ENCODE measurements at places on chromosomes 2 and 18.

DNA sequence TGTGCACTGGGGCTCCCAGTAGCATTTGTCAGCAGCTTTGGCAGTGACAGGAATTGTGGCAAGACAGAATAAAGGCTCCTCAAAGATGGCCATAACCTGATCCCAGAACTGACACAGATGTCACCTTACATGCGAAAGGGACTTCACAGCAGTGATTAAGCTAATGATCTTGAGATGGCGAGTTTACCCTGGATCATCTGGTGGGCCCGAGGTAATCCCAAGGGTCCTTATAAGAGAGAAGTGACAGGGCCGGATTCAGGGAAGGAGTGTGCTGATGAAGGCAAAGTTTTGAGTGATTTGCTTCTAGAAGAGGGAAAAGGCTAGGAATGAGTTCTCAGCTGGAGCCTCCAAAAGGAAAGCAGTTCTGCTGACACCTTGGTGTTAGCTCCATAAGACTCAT, 333.9 kb downstream of the LPIN1 start:
- DNase-seq = no peak

DNA sequence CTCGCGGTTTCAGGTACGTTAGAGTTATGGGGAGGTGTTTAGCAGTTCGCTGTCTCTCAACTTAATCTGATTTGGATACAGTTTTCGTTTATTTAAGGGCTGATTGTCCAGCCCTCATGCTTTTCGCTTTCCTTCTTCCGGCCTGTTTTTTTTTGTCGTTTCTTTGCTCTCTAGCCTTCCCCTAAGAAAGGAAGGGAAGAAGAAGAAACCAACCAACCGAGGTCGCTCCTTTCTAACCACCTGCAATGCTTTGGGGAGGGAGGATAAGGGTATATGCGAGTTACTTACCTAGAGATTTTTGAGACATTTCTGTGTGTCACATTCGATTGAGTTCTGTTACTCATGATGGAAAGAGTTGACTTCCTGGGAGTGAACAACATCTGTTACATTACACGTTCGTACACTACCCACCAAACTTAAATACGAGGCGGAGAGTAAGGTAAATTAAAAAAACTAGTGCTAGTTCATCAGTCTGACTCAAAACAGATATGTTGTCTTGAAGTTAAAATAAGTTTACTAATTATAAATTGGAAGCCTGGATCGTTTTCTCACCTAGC, 918 bp downstream of the EIF5B start:
- no peak for DNase-seq

- no peak for DNase-seq
Observed at GRCh38 chr2:3277050-3277747, 100.4 kb downstream of the EIPR1 start.

DNA sequence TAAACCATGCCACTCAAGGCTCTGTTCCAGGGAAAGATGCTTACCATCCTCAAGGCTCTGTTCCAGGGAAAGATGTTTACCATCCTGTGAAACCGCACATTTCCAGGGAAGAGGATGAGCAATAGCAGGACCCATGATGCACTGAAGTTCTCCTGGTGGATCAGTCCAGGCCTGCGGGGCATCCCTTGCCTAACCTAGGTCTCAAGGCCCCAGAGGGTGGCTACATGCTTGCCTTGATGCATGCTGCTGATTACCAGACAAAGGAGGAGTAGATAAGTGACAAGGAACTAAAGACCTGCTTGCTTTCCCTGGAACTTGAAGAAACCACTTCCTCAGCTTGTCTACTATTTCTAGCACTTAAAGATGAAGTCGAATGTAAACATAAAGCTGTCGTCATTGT, 111.0 kb upstream of the LINC00305 start:
- no peak for DNase-seq

GRCh38 chr2:1910021-1910420, 165.7 kb upstream of the PXDN start:
- DNase-seq = no peak

- no peak for DNase-seq
Observed at GRCh38 chr2:38386377-38386776, 9.3 kb upstream of the ATL2 start.

DNA sequence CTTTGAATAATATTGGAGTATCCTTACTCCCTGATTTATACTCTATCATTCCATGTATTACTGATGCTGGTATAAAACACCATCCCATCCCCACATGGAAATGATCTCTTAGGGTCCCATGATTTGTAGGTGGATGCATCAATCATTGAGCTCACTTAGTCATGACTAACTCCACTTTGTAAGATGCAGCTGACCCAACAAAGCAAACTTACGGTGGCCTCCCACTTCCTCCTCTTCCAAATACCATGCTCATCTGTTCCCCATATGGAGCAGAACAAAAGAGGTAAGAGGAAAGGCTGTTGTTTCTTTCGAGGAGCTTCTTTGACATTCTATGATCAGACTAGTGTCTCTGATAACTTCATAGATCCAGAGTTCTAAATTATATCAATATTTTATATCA, 640.2 kb upstream of the SLC39A10 start:
- DNase-seq = no peak

GRCh38 chr2:135708159-135708558, 33.5 kb upstream of the UBXN4 start:
- DNase-seq = no peak

DNA sequence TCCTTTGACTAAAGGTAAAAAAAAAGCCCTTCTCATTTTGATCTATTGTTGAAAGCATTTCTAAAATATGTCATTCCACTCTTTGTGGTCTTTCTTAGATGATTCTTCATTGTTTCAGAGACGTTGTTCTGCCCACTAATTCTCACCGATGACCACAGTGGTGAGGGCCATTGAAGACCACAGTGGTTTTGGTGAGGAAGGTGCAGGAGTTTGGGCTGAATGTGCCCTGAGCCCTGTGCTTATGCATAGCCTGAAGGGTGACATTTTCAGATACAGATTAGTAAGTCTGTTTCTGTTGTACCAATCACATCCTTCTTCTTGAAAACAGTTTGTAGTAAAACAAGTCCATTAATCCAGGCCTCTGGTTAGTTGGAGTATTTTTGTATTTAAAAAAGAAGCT, 251.3 kb upstream of the ATP5MC3 start:
- DNase-seq = no peak

- DNase-seq = no peak
Observed at GRCh38 chr2:72263776-72264060, 116.1 kb upstream of the CYP26B1 start.

GRCh38 chr2:219664041-219664440, 36.6 kb downstream of the SLC4A3 start:
- DNase-seq = no peak

GRCh38 chr18:10234281-10234680, 220.2 kb upstream of the APCDD1 start:
- DNase-seq = no peak

DNA sequence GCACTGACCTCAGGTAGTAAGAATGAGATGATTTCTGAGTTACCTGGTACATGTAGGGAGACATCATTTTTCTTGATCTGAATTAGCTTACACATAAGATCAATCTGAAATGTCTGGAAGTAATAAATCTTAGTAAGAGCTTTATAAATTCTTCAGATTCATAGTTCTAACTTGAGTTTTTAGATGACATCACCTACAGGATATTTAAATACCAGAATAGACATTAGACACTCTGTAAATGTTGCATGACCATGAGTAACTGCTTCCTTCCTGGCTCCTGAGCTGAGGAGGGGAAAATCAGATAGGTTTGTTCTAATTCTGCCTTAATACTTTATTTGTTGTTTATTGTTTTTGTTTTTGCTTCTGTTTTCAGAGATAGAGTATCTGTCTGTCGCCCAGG, 181.8 kb downstream of the PHLPP1 start:
- DNase-seq = no peak

DNA sequence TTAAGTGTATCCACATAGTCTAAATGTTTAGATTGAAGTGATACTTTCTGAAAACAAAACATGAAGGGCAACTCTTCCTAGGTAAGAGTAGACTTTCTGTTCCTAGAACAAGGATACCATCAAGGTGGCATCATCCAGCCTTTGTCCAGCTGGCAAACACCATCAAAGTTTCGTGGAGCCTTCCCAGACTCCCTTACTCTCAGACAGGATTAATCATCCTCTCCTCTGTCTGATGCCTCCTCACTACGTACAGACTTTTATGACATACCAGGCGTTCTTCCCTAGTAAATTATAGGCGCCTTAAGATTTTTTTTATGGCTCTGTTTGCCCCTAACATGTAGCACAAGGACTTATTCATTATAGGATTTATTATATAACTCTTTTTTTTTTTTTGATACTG, 29.4 kb upstream of the ASNSD1 start:
- DNase-seq = no peak

GRCh38 chr18:60099709-60100108, 199.9 kb downstream of the PMAIP1 start:
- DNase-seq = no peak

- no peak for DNase-seq
Observed at GRCh38 chr18:8966821-8967220, 135.7 kb upstream of the NDUFV2 start.

GRCh38 chr2:73997813-73998212, 13.1 kb downstream of the TET3 start:
- DNase-seq = no peak
